ENCODE measurements at places on chromosomes 2 and 18.

GRCh38 chr2:37892436-37893114 lies 32.5 kb upstream of the RMDN2 start:
- DNase-seq, result no peak

GRCh38 chr2:111975053-111975552 lies 76.7 kb downstream of the MERTK start:
- no peak for DNase-seq

DNA sequence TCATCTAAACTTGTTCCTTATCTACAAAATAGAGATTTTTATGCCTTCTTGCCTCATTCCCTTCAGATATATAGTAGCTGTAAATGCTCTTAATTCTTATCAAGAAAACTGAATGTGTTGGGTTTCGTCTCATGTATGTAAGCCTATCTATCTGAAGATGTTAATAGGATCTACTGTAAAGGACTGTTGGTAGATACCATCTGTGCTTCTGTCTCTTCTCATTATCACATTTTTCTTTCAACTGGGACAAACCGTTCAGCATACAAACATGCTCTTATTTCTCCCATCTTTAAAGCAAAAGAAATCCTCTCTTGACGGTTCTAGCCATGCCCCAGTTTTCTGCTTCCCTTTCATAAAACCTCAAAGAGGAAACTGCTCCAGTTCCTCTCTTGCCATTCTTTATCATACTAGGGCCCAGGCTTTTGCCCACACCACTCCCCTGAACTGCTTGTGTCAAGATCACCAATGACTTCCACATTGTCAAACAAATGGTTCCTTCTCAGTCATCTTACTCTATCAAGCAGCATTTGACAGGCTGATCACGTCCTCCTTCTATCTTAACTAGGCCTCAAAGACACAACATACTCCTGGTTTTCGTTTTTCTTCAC lies 88.7 kb downstream of the ARHGEF33 start:
- DNase-seq, result no peak

GRCh38 chr2:100142393-100142792 lies at the start of gene AFF3:
TSS of gene AFF3 (minus strand) at chr2:100142590. CDS start at chr2:100104454, 38,136 bp downstream.
- no peak for DNase-seq

- DNase-seq, result no peak
Measured at GRCh38 chr18:59605633-59606192, 91.5 kb downstream of the CCBE1 start.

GRCh38 chr2:42937171-42937875 lies 144.9 kb upstream of the HAAO start:
- no peak for DNase-seq

DNA sequence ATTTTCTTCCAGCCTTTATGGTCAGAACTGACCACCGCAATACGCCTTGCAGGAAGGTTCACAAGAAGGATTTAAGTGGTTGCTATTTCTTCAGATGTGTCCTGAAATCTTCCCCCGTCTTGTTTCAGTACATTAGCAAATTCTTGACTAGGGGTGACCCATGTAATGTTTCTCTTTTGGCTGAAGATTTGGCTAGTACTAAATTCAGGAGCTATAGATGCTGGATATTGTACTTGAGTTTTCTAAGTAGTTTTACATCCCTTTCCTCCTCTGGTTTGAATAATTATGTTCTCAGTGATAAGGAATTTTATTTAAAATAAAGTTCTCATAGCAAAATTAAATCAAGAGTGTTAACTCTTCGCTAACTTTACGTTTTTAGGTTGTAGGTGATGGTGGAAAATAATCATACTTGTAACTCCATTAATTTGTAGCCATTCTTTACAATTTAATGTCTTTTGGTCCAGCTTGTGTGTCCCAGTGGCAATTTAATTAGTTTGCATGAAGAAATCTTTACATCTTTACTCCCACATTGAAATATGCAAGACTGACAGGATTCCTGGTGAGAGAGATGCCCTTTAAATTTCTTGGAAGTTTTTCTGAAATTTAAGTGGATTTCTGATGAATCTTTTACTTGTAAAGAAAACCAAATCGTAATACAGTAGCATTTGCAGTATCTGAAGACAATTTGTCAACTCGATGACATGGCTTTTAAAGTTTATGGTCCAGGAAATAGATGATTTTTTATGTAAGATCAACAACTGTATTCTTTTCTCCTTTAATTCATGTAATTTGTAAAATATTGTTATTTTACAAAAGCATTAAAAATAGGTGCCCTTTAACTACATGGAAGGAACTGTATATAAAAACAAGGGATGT lies 2.8 kb downstream of the PHLPP1 start:
- no peak for DNase-seq

- no peak for DNase-seq
Measured at GRCh38 chr2:64632835-64633819, 20.6 kb downstream of the SERTAD2 start.

DNA sequence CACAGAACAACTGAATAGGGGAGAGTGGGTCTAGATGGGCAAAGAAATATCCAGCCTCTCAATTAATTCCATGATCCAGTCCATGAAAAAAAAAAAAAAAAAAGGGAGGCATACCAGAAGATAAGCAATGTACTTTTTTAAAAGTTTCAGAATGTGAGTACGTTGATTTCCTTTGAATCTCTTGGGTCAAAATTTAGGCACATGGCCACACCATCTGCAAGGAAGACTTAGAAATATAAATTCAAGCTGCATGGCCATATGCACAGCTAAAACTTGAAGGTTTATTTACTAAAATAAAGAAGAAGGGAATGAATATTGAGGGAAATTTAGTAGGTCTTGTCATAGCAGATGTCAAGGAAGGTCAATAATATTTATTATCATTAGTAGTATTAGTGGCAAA lies 286.5 kb upstream of the CDH7 start:
- DNase-seq, result no peak

- DNase-seq, result no peak
Measured at GRCh38 chr18:433960-434359, 66.5 kb downstream of the COLEC12 start.

GRCh38 chr2:159177957-159178356 lies 108.5 kb downstream of the WDSUB1 start:
- no peak for DNase-seq

DNA sequence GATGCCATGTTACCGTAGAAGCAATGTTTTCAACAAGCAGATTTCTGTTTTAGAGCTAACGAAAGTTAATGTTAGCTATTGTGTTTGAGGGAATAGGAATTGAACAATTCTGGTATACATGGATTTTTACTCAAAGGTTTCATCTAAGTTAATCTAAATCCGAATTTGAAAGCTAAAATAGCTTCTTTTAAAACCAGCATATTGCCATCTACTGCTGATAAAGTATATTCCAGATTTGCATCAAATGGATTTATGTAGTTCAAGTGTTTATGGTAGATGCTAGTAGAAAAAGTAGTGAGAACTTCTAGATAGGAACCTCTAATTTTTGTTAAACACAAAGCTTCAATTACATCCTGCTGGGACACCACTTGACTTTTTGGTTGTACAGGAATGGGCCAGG lies 1569.5 kb upstream of the NXPH2 start:
- no peak for DNase-seq

DNA sequence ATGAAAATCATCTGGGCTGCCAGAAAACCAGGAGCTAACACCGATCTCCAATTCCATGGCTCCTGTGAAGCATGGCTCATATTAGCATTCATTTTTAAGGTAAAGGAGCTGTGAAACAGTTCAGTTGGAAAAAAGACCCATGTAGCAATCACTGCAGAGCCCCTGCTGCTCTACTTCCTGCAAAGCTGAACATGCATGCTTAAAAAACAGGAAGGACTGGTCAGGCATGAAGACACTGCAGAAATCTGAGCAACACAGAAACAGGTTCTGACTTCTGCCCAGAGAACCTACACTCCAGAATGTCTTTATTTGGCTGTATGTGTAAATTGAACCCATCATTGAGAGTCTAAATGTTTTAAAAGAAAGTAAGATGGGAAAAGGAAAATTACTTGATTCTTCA lies 950.6 kb downstream of the DCDC2C start:
- no peak for DNase-seq

DNA sequence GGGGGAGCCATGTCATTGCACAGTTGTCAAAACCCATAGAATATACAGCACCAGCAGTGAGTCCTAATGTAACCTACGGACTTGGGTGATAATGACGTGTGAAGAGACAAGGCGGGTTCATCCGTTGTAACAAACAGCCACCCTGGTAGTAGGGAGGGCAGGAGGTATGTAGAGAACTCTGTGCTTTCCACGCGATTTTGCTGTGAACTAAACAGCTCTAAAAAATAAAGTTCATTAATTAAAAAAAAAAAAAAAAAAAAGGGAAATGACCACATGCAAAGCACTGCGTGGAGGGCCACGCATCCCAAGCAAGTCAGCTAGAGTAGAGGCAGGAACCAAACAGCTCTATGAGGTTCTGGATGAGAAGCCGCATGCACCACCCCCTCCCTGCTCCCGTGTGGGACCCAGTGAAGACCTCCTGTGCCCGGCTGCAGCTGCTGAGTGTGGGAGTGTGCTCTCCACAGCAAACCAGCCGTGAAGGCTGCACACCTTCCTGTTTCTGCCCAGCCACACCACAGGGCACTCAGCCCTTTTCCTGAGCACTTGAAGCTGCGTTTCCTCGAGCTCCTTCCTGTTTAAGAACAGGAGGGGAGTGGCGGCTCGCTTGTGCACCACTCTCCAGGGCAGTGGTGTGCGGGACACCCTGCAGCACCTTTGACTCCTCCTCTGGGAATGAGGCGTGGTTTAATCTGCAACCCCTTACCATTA lies 65.6 kb downstream of the ODC1 start:
- DNase-seq, result peak; percentile 10

DNA sequence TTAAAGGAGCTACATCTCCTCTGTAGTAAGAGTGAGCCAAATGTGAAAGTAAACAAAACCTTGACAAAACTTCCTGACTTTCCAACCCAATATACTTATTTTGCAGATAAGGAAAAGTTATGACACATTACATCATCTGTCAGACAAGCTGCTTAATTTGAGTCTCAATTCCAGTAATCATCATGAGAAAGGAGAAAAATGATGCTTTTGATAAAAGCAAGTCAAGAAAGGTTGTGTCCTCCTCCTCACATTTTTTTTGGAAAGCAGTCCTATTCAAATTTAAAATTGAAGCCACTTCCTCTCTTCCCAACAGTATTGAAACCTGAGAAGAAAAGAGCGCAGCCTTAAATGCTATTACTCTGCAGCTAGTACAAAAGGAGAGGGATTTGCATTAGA lies 519.6 kb downstream of the LRP1B start:
- DNase-seq, result no peak

GRCh38 chr2:25572638-25573037 lies 100.7 kb downstream of the DTNB start:
- no peak for DNase-seq

GRCh38 chr2:20976527-20976926 lies 67.3 kb downstream of the APOB start:
- no peak for DNase-seq

DNA sequence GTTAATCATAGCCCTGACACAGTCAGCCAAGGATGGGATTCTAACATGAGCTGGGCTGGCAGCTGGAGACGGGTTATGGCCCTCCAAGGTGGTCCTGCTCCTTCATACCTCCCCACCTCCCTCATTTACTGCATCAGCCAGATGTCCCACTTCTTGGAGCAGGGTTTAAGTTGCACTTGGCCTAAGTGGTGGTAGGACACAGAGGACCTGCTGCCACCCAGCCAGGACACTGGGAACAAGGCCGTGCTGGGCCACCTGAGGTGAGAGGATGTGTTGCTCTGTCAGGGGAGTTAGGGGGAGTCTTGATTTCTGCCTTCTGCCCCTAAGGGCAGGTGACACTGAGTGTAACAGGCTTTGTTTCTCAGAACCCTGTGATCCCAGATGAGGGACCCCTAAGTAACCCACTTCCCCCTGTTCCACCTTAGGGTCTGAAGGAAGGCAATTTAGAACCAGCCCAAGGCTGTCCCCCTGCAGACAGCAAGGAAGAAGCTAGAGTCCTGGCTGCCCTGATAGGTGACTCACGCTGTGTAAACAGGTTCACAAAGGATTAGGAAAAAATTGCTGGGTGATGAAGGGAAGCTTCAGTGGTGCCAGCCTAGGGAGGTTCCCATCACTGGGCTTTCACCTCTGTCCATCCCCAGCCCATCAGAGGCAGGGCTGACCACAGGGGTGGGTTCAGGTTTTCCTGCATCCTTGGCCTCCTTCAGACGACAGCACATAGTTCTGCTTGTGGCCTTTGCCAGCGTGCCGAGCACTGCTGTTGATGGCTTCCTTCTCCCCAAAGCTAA lies 114.3 kb upstream of the MCFD2 start:
- no peak for DNase-seq

GRCh38 chr2:19352946-19353720 lies 5.3 kb downstream of the OSR1 start:
- no peak for DNase-seq

DNA sequence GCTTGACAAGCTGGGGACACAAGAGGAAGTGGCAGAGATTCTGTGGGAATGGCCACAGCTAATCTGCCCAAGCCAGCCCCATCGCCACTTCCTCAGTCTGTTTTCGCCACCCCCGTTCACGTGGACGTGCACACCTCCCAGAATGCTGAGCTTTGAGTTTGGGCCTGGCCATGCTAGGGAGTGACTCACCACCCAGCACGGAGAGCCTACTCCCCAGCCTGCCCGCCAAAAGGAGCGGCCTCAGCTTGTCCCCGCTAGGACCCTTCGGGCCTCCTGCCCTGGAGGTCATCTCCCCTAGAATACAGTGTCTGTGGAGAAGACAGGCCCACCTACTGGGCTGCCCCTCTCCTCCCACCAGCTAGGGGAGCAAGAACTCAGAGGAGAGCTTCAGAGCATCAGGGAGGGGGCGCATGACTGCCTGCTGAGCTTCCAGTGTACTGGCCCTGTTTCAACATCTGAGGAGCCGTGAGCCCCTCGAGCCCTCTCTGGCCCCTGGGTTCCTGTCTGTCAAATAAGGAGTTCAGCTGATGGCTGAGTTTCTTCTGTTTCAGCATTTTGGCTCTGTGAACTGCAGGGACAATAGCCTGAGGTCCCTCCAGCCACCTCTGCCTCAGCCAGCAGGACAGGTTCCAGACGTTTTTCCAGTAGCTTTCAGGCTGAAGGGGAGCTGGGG lies 5.1 kb downstream of the SLC35F6 start:
- no peak for DNase-seq

- no peak for DNase-seq
Measured at GRCh38 chr2:75327334-75327733, 128.0 kb upstream of the TACR1 start.

GRCh38 chr2:216044883-216045486 lies 31.6 kb upstream of the MREG start:
- no peak for DNase-seq

DNA sequence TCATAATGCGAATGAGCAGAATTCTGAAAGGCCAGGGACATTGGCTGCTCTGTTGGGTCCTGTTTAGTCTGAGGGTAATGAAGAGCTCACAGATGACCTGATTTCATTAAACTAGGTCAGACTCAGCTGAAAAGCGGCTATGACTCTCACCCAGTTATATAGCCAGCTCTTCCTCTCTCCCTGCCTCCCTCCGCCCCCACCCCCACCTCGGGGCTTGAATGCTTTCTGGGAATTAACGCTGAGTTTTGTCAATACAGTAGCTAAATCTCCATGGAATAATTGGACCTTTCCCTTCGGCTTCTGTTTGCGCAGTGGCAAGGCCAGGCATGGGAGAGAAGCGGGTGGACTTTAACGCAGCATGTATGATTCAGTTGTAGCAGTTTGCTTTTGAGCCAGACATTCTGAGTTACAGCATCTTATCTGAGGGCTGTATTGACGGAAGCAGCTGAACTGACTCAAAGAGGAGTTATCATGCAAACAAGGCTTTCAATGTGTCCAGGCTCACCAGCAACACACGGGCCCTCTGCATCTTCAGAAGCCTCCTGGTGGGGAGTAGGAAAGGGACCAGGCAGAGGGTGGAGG lies 110.6 kb downstream of the MYCN start:
- DNase-seq, result no peak

- DNase-seq, result no peak
Measured at GRCh38 chr2:239098288-239098970, 250.5 kb downstream of the TWIST2 start.

All from stimulated activated CD8-positive, alpha-beta memory T cell treated with anti-CD3 and anti-CD28 coated beads, Interleukin-2, amount 100 ng/mL, for 1 hour (primary cell).